Stimulated activated CD4-positive, alpha-beta T cell treated with anti-CD3 and anti-CD28 coated beads, Interleukin-4, amount 100 ng/mL, for 48 hours (primary cell): ENCODE measurements at places on chromosomes 11 and 22.

GRCh38 chr11:104487046-104487806 lies 323.3 kb upstream of the PDGFD start:
- DNase-seq = no peak

GRCh38 chr22:30297276-30297990 lies 8.1 kb upstream of the CASTOR1 start:
- no peak for DNase-seq

GRCh38 chr11:7571640-7572000 lies 57.8 kb downstream of the PPFIBP2 start:
- DNase-seq = no peak

DNA sequence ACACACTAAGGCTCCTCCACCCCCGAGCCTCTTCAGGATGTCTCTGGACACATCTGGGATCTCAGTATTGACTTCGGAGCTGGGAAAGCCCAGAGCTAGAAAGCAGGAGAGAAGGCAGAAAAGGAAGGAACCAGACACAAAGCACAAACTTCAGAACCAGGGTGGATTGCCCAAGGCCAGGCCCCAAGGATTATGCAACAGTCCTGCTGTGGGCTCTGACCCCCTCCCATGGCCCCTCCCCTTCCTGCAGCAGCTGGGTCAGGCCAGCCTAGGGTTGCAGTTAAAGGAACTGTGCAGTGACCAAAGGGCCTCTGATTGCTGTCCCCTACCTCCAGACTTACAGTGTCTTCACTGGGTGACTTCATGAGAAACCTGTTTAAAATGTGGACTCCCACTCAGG lies 5.3 kb downstream of the KCNE3 start:
- DNase-seq = no peak

DNA sequence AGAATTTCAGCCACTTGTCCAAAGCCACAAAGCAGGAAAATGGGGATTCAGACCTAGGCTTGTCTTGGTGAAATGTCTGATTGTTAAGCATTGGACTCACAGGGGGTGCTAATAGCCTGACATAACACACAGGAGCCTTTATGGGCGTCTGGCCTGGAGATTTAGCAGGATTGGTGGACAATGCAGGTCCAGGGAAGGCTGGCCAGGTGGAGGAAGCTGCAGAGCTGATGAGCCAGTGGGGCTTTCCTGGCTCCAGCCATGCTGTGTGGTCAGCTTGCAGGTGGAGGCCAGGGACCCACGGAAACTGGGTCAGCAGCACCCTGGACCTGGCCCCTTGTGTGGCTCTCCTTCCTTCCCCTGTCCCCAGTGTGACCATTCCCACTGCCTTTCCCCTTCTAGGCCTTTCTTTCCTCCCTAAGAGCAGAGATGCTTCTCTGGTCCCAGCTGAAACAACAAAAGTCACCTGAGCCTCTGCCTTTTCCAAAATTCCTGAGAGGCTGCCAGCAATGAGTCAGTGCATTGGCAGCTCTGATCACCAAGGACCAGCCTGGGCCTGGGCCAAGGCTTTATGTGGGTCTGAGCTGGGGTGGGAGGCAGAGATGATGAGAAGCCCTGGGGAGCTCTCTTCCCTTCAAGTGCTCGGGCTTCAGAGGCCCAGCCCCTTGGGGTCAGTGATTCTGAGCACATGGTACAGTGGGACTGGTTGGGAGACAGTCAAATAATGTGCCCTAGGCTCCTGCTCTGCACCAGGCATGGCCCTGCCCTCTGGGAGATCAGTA lies 85.2 kb downstream of the CCDC81 start:
- DNase-seq = no peak

- DNase-seq = no peak
Measured at GRCh38 chr11:109960831-109961230, 132.4 kb upstream of the ZC3H12C start.

DNA sequence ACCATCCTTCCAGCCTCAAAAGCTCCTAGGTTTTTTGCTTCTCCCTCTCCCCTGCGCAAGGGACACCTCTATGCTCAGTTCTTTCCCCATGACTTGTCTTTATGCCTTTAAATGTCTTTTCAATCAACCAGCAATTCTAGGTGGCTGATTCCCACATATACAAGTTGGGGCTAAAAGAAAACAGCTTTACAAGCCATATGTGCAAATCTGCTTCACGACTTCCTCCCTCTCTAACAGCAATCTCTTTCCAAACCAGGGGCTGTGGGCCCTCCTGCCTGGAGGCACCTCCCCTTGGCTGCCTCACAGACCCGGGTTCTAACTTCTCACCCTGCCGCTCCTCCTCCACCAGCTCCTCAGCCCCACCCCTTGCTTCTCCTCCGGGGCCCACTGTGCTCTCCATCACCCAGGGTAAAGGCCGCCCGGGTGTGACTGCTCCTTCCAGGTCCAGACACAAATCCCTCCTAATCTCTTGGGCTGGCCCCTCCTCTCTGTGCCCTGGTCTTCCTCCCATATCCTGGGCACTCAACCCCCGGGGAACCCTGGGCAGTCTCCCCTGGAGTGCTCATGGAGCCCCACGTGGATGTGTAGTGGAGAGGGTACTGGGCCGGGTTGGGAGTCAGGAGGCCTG lies 14.1 kb downstream of the TMPRSS13 start:
- no peak for DNase-seq

- DNase-seq = no peak
Measured at GRCh38 chr22:25663654-25664053, 78.3 kb upstream of the MYO18B start.

DNA sequence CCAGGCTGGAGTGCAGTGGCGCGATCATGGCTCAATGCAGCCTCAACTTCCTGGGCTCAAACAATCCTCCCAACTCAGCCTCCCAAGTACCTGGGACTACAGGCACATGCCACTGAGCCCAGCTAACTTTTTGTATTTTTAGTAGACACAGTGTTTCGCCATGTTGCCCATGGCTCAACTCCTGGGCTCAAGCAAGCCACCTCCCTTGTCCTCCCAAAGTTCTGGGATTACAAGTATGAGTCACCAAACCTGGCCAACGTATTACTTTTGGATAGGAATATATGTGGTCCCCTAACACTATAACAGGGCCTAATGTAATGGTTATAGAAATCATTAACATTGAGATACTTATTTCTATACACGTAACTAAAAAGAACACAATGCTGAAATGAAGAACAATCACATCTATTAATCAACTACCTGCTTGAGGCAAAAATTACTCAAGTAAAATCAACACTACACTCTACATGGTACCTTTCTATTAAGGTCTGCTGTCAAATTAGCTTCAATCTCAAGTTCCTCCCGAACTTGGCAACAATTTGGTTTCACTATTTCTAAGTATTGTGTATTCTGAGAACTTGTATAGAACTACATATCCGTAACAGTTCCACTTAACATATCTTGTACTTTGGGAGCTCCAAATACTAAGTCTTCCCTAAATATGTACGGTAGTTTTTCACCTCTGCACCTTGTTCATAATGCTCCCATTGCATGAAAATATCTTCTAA lies 124.9 kb downstream of the FCHSD2 start:
- no peak for DNase-seq

DNA sequence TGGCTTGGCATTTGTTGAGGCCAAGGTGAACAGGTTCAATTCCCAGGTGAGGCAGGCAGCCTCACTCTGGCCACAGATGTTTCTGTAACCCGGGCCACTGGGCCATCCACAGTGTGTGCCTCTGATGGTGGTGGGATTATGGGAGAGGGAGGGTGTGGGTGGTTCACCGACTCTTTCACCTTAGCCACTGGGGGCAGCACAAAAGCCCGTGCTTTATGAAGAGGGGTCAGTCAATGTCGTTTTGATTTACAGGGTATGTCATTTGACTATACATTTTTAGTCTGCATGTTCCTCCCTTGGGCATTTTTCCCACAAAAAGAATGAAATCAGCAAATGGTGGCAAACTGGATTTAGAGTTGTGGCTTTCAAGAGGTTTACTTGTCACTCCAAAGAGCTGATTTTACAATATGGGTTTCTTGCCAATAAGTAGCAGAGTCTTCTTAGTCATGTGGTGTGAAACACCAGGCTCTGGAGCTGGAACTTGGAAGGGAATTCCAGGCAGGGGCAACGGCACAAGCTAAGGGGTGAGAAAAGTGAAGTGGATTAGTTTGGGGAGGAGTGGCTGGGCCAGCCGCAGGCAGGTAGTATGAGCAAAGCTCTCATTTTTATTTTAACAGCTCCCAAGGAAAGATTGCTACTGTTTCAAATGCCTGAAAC lies 217.8 kb upstream of the ZBED5 start:
- no peak for DNase-seq
